ENCODE measurements at places on chromosomes 7 and 10. TPM values are rescaled to one million over a fixed set of nuclear protein-coding genes. Genes with fewer than 3 reads are reported as not detected.

DNA sequence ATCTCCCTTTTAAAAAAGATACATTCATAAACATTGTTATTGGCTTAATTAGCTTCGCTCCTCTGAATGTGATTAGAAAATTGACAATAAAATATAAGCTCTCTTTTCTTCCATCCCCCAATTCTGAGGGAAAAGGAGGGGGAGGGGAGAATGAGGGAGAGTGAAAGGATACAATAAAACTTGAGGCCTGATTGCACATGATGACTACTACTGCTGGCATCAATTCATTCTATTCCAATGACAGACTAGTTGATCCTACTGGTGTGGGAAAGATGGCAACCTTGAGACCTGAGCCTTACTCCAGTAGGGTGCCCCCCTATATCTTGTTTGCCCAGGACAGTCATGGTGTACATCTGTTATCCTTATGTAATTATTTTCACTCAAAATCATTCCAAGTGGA is 4.5 kb upstream of the IQUB start:
- no peak for DNase-seq

DNA sequence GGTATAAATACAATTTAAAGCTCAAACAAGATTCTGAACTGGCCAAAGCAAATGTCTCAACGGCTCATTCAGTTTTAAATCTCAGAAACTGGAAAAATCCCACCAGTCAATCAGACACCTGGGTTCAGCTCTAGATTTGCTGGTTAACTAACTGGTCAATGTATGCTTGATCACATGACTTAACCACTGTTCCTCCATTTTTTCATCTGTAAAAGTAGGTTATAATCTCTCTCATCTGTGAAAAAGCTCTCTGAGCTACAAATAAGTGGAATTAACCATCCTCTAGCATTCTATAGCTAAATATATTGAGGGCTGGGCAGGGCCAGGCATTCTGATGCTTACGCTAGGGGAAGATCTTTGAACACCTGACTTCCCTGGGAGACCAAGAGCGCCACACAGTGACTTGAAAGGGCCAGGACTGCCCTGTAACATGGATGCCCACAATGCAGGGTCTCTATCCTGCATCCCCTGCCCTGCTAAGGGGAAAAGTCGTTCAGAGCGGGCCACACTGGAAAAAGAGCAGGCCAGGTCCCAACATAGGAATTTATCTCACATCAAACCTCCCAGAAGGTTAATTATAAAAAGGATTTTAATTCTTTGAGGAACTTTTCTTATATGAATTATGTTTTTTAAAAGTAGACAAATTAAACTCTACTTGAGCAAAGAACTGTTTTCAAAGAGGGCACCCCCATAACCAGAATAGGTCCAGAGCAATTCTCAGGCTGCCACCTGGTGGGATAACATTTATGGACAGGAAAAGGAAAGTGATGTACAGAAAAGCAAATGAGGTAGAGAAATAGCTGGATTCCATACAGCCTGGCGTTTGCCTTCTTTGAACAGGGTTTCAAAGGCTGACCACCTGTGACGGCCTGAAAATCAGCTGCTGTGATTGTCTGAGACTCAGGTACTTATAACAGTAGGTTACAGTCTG is 1.8 kb downstream of the RP9 start:
- DNase-seq, result no peak

DNA sequence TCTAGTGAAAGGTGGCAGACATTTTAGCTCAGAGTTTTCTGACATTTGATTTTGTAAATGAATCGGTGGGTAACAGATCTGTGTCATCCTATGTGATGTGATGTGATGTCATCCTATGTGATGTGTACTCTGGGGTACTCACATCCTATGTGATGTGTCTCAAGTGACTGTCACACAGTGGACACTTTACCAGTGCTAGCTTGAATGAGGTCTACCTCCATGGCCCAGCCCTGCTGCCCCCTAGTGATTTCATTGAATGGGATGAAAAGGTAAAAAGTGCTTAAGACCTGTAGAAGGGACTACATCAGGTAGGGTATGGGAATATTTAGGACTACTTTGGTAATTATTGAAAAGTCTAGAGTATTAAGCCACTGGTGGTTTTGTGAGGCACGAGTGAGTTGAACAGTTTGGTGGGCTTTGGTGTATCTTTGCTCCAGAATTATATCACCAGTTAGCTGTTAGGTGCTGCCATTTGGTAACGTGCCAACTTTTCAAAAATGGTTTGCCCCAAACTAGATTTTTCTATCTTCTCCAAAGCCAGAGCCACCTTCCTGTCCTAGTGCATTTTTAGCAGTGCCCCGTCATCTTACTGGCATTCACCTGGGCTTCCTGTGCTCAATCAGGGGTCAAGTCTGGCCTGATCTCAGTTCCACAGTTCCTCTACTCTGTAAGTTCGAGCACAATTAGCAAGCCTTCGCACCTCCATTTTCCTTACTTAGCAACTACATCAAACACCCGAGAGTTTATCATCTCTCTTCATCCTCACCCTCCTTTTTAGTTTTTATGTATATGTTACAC is 9.7 kb downstream of the EIF4H start:
- DNase-seq, result no peak

- DNase-seq, result no peak
Observed at GRCh38 chr10:22427101-22427500, 81.8 kb downstream of the SPAG6 start.

DNA sequence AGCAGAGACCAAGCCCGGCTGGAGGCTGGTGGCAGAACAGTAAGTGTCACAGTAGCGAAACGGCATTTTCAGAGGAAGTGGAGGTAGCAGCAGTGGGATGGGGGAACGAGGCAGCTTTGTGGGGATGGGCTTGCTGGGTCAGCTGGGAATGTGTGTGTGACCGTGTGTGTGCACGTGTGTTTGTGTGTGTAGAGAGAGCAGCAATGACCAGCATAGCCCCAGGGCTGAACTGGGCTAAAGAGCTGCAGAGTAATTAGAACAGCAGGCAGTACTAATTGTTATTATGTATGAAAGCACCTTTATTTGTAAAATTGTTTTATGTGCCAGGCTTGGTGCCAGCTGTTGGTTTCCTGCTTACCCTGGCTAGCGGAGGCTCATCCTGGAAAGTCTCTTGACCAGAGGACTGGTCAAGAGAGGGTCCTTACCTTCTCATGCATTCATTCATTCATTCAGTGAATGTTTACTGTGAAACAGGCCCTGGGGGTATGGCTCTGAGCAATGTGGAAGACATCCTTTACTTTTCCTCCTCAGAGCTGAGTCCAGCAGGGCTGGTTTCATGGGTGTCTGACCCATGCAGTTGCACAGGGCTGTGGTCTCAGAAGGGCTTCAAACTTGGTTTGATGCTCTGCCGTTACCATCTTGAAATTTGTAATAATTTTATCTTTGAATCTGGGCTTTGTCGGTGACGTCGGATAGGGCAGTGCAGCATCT is 184.6 kb downstream of the SEC23IP start:
- no peak for DNase-seq

DNA sequence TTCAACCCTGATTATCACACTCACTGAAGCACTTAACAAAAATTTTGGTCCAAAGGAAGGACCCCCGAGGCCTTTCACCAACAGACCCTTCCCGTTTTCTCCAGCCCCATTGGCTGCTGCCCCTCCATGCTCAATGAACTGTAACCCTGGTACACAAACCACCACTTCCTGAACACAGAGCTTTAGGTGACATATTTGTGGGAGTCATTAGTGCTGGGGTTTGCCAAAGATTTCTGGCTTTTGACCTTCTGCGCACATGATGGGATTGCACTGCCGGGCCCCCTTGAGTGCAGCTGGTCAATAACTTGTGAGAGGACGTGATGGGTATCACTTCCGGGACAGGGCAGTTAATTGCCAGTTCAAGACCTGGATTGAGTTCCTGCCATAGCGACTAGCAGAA is 9.0 kb upstream of the CAMK1D start:
- no peak for DNase-seq

DNA sequence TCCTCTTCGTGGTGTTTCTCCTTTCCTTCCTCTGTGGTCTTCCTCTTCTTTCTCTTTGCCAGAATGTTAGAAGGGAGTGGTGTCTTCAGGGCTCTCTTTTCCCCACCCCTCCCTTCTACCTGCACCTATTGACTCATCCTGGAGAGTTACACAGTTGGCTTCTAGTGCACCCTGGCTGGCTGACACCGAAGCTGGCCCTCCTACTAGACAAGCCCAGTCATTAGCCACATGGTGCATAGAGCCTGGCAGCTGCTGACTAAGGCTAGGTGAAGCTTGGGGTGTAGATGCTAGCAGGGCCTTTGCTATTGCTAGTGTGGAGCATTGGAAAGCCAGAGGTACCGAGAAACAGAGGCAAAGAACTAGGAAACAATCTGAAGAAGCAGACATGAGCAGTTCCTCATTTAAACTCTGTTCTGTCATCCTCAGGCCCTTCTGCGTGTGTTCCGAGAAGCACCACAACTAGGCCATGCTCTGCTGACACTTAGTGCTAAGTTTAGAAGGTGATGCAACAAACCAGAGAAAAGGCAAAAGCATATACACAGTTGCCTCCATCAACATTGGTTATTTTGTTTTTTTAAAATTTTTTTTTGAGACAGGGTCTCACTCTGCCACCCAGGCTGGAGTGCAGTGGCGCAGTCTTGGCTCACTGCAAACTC is 213.9 kb downstream of the BAMBI start:
- DNase-seq, result no peak

GRCh38 chr10:72800000-72800740 is 93.4 kb upstream of the OIT3 start:
- DNase-seq, result no peak

DNA sequence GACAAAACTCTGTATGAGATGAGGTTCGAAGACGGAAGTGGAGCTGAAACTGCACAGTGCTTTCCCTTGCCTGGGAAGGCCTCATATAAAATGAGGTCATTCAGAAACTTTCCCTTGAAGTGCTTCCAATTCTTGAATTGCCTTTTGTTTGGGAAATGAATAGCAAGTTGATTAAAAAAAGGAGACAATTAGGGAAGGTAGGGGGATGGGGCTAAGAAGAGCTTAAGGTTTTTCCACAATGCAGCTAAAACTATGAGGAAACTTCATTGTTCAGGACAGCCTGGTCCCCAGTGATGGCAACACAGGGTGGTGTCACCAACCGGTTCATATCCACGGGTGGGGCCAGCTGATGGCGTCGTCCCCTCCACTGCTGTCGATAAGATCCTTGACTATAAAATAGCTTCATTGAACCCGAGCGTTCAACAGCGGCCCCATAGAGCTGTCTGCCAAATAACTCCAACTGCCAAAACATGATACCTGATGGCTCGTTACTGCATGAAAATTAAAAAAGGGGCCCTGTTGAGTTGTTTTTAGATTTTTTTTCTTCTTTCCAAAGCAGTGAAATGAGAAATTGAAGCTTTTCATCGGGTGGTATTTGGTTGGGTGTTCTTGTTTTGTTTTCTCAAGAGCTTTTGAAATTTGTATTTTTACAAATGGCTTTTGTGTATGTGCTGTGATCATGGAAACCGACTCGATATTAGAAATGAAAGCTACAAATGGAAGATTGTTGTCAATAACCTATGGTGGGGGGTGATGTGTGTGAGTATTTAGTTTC is 2.8 kb upstream of the CELF2 start:
- DNase-seq, result no peak

GRCh38 chr7:73341877-73342276 is 13.9 kb downstream of the FKBP6 start:
- DNase-seq, result no peak

DNA sequence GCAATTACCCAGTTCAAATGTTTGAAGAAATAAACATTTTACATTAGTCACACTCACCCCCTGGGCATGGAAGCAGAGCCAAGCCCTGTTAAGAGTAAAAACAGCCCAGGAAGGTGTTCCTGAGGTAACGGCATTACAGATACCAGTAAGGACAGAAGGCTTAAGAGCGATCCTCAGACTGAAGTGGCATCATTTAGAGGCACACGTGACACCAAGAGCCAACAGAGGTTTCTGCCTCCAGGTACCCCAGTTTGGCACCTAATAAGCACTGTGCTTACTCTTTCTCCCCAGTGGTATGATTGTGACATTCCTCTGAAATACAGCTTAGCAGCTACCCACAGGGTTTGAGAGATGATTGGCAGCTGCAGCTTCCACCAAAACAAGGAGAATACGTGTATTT is 17.2 kb downstream of the MMS19 start:
- DNase-seq, result no peak

ANKRD30A gene
- total RNA-seq, result not detected

MYPN gene
- total RNA-seq, result not detected

VPS37D gene
- total RNA-seq, result 1.2 TPM

BAMBI gene
- 24.8 TPM for total RNA-seq

GRB10 gene
- total RNA-seq, result 104 TPM

RTKN2 gene
- not detected for total RNA-seq

DYDC1 gene
- not detected for total RNA-seq

Data from thoracic aorta (tissue), 2 donors.